Hematopoietic multipotent progenitor cell treated with erythropoietin and hydrocortisone succinate and interleukin-3 and kit ligand, for 17 days (in vitro differentiated cells): ENCODE measurements at places on chromosomes 6 and 20.

GRCh38 chr6:6547110-6547879, 41.2 kb upstream of the LY86 start:
- DNase-seq: peak; percentile 78

GRCh38 chr20:17316316-17317038, 89.6 kb downstream of the PCSK2 start:
- no peak for DNase-seq

DNA sequence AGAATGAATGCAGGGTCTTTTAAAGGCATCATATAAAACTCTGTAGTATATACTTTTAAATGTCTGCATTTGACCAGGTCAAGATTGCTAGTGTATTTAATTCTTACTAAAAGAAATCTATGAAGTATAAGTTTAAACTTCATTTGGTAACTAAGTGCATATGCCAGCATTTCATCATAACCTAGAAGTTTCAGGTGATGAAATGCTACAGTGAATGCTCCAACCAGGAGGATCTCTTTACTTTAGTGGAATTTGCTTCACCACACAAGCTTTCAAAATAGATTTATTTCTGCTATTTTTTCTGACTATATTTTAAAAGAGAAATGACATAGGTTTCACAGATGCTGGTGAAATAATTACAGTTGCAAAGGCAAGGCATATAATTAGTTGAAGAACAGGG, 141.9 kb downstream of the HIVEP2 start:
- no peak for DNase-seq

DNA sequence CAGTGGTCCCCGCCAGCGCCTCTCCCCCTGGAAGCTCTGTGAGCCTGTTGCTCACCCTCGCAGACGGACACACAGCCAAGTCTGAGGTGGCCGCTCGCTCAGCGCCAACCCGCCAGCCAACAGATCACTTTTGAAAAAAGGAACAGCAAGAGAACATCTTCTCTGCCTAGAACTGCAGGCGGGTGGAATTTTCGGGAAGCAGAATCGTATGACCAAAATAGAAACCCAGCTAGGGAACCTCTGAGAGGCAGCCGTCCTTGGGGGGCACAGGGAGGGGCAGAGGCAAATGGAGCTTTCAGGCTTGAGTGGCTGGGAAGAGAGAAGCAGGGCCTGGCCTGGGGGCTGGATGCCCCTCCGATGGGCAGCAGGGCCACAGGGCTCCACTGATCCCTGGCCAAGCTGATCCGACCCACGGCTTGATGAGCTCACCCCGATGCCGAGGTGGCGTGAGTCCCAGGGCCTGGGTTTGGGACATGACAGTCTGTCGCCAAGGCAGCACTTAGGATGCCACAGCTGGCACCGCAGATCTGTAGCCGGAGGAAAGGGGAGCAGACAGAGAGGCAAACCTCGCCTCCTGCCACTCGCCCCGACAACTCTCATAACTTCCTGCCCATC, 9.8 kb downstream of the NFATC2 start:
- DNase-seq: no peak

- no peak for DNase-seq
Measured at GRCh38 chr20:64181391-64181790, 17.1 kb downstream of the MYT1 start.

GRCh38 chr6:8810325-8810724, 375.0 kb upstream of the SLC35B3 start:
- no peak for DNase-seq

- DNase-seq: no peak
Measured at GRCh38 chr6:3147914-3148757, 9.2 kb downstream of the TUBB2A start.

- no peak for DNase-seq
Measured at GRCh38 chr6:130178692-130179091, 44.1 kb downstream of the SAMD3 start.

- no peak for DNase-seq
Measured at GRCh38 chr6:20816126-20816525, 281.9 kb downstream of the CDKAL1 start.

DNA sequence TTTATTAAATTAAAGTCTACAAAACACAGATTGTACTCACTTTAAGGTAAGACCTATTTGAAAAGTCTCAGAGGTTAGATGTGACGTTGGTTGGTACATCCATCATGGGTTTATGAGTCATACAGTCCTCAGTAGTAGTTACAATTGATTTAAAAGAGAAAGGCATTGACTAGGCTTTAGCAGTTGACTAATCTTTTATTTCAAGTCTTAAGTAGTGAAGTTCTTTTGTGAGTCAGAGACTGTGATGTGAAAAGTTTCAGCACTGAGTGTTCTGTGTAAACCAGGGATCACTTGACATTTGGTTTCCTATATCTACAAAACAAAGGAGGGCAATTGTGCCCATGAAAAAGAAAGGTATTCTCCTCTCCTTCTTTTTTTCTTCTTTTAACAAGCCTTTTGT, 221.3 kb downstream of the GRIK2 start:
- no peak for DNase-seq

GRCh38 chr6:73980096-73980495, 284.1 kb downstream of the CD109 start:
- DNase-seq: no peak

- peak; percentile 20 for DNase-seq
Measured at GRCh38 chr6:33091957-33092356, 16.2 kb downstream of the HLA-DPB1 start.

GRCh38 chr6:150220634-150221551, 78.0 kb downstream of the PPP1R14C start:
- no peak for DNase-seq

DNA sequence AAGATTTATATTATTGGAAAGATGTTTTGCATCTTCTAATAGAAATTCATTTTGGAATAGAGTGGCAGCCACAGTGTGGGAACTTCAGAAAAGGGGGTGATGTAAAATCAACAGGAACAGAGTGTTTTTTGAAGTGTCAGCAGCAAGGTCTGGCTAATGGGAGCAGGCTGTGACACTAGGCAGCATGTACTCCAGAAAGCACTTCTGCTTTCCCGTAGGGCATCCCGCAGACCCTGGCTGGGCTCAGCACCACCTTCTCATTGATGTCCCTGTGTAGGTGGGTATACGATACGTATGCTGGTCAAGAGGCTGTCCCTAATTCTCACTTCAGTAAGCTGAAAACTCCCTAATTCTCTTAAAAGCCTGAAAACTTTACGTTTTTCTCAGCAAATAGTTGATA, 74.7 kb downstream of the EYA4 start:
- no peak for DNase-seq

GRCh38 chr20:5448449-5449118, 131.8 kb upstream of the PROKR2 start:
- peak; percentile 52 for DNase-seq

DNA sequence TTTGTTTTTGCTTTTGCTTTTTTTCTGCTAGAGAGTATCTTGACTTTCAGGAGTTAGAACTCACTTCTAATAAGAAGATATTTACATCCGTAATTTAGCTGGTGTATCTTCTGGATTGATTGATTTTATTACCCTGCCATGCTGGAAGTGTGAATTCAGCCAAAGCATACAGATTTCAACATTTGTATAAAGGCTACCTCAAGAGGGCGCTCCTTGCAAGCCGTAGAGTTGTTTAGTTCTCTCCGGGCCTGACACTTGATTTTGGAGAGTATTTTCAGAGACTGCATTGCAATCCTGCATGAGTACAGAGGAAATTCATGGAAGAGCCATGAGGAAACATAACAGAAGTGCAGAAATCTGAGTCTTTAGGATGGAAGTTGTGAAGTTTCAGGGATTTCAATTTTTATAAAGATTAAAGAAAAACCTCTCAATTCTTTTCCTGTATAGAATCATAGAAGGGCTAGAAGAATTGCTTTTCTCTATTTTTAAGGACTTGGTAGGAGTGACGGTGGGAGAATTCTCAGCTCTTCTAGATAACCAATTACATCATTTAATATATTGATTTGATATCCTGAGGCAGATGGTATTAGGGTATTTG, 66.7 kb upstream of the TIAM2 start:
- DNase-seq: peak; percentile 45

DNA sequence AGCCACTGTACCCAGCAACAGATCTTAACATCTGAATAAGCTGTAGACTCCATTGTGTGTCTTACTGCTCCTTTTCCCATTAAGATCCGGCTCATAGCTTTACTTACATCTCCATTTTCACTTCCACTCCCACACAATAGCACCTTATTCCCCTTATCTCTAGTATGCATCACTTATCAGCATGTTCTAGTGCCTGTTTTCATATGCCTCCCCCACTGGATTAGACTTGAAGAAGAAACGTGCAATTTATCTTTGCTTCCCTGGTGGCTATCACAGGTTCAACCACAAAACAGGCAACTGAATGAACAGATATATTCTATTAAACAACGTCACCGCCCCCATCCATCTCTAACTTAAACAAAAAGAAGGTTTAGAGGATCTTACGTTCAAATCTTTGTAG, 12.1 kb downstream of the SSR1 start:
- DNase-seq: no peak

DNA sequence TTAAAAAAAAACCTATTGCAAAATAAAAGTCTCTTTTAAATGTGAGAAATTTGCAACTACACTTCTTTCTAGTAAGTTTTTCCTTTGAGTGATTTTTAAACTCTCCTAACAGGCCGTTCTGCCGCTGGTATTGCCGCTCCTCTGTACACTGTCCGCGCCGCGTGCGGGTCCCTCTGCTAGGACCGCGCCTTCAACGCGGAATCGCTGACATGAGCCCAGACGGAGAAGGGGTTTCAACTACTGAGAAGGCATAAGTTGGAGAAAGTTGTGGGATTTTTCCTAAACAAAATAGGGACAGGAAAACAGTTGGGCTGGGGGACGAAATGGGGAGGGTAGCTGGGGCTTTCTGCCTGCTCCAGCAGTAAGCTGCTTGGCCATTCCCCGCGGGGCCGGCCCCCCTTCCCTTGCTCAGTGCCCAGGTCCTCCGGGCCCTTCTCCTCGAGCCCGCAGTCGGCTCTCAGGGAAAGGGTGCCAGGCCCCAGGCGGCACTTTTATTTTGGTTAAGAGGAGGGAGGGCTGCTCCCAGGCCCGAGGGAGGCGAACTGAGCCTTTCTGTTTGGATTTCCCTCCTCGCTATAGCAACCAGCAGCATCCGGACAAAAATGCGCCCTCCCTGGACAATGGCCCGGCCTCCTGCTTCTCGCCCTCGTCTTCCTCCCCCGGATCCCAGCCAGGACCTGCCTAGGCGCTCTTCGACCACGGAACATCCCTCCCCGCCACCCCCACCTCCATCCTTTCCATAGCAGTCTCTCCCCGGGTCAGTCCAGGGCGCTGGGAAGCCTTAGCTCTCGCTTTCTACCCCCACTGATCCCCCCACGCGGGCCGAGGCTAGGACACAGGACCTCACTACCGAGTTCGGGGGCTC, 6.8 kb upstream of the POU3F2 start:
- DNase-seq: no peak

- DNase-seq: no peak
Measured at GRCh38 chr6:15870333-15871043, 207.7 kb upstream of the DTNBP1 start.

GRCh38 chr6:46128476-46128875, 1.3 kb upstream of the ENPP4 start:
- no peak for DNase-seq

DNA sequence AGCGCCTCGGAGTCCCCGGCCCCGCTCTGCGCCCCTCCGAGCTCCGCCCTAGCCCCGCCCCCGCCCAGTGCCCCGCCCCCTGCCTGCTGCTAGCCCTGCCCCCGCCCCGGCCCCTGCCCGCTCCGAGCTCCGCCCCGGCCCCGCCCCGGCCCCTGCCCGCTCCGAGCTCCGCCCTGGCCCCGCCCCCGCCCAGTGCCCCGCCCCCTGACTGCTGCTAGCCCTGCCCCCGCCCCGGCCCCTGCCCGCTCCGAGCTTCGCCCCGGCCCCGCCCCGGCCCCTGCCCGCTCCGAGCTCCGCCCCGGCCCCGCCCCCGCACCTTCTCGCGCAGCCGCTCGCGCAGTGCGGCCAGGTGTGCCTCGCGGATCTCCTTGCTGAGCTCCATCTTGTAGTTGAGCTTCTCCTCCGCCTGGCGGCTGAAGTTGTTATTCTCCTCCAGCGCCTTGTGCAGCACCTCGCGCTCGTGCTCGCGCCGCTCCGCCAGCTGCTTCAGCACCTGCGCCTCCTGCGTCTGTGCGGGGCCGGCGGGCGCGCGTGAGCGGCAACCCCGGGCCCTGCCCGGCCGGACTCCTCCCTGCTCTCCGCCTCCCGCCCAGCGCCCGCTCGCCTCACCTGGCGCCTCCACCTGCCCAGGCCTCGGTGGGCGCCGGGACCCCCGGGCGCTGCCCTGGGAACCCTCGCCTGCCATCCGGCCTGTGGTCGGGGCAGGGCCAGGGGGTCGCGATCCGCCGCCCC, 11.3 kb downstream of the STMN3 start:
- peak; percentile 78 for DNase-seq

GRCh38 chr6:158284007-158284875, 28.0 kb upstream of the TULP4 start:
- no peak for DNase-seq

DNA sequence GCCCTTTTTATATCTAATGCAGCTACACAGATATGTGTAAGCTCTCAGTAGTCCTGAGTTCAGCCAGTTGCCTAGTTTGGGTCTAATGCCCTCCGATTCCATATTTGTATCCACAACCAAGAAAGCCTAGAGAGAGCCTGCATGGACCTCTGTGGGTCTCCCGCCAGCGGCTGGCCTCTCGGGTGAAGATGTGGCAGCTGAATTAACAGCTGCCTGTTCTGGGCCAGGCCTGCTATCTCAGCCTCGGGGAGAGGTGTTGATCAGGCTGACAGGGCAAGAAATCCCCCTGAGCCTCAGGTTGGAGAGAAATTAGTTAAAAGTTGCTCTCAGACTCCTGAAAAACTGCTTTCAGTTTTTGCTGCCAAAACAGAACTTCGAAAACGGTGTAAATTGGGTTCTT, 19.8 kb downstream of the PTK7 start:
- DNase-seq: no peak

DNA sequence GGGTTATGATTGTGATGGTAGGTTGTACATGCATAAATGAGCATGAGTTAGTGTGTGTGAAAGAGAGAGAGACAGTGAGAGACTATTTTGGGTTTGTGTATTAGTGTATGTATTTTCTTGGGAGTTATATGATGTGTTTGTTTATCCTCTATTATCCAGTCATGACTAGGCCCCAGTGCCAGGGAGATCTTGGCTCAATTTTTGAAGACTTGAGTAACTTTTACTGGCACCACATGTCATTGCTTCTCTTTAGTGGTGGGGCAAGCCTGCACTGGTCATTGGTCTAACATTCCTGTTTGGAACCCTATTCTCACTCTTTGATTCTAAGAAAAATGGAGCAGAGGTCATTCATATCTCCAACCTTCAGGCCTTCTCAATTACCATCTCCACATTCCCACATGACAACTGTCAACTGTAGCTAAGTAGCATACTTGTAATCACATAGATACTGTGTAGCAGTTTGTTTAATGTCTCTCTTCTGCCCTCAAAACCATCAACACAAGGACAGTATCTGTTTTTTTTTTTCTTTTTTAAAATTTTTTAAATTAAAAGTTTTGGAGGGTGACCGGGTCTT, 8.8 kb downstream of the L3MBTL1 start:
- no peak for DNase-seq

GRCh38 chr6:30651143-30651542, 4.2 kb downstream of the C6orf136 start:
- DNase-seq: no peak
